ENCODE measurements at places on chromosomes 6 and 20.
A peak's percentile ranks its signal among the peaks of the same experiment; 100 is the strongest.

- no peak for DNase-seq
These were observed 192.2 kb upstream of the MARCKS start for GRCh38 chr6:113664909-113665308.

DNA sequence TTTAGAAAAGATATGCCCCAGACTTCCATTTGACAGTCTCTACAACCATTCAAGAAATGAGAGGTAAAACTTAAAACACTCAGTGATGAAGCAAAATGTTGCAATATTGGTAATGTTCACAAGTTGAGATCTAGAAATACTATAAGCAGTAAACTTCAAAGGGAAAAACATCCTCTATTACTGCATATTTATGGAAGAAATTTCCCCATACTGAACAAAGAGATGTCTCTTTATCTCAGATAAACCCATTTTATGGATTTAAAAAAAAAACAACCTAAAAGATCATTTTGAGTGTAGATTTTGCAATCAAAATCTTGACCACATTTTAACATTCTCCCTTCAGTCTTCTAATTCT, 177.8 kb upstream of the TAB2 start:
- no peak for DNase-seq

DNA sequence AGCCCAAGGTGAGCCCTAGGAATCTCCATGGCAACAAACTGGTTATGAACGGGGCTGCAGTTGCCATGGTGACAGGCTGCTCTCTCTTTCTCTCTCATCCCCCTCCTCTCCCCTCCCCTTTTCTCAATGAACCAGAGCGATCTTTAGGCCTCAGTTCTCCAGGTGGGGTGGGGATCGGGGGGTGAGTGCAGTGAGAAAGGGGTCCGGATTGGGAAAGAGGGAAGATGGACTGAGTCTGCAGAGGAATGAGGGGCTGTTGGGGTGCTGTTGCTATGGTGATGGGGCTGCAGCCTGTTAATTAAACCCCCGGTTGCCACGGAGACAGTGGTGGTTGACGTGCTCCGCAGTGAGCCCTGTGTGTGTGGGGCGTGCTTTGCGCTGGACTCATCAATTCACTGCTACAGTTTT, 3.6 kb upstream of the SLC12A5 start:
- no peak for DNase-seq

GRCh38 chr6:107662333-107662732, 161.8 kb downstream of the SCML4 start:
- no peak for DNase-seq

DNA sequence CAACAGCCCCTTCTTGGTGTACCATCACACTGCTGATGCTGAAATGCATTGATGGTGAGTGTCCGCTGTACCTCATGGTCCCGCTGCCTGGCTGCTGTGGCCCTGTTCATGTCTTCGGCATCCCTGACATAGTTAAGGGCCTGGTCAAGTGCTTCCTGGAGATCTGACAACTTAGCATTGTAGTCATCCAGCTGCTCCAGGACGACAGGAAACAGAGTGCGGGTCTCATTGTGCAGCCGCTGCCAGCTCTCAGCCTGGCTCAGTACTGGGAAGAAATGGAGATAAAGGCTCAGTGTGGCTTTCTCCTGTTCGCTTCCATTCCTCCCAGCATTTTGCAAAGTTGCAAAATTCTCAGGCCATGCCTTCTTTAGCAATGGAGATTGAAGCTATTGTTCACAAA, 81.8 kb downstream of the LAMA4 start:
- no peak for DNase-seq

- no peak for DNase-seq
These were observed 46.6 kb upstream of the RNF24 start for GRCh38 chr20:4061987-4062386.

DNA sequence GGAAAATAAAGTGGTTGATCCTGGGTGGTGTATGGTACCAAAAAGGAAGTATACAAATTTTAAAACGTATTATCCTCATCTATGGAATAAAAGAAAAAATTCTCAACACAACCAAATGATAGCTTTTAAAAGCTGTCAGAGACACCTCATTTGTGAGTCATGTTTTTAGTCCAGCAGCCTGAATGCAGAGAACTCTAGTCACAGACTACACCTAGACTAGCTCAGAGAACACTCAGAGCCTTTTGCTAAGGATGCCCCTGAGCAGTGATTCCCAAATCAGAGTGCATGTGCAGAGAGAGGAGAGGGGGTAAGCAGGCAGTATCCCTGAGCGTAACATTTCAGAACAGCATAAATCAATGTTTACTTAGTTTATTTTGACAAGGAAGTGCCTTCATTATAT, 809.3 kb downstream of the HACE1 start:
- no peak for DNase-seq

DNA sequence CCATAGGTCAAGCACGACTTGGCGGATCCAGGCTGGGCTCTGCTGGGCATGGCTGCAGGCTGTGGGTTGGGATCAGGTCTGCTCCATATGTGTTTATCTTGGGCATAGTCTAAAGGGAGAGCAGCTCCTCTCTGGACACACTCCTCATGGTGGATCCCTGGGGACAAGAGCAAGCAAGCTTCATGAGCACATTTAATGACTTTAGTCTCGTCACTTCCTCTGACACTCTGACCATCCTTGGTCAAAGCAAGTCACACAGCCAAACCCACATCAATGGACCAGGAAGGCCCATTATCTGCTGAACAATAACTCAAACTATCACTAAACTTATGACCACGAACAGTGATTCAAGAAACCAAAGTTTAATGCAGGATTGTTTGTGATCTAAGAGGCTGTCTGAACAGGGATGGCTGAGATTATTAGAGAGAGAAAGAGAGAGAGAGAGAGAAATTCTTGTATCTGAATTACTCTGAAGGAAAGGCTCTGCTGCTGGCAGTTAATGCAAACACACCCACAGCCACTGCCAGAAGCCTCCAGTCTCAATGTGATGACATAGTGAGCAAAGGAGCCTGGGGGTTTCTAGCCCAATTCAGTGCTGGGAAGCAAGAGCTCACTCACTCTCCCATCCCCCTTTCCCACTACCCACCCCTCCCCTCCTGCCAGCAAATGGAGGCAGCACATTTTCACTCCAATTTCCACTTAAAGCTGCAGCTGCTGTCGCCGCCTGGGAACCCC, 490.2 kb upstream of the SULF2 start:
- DNase-seq = no peak

DNA sequence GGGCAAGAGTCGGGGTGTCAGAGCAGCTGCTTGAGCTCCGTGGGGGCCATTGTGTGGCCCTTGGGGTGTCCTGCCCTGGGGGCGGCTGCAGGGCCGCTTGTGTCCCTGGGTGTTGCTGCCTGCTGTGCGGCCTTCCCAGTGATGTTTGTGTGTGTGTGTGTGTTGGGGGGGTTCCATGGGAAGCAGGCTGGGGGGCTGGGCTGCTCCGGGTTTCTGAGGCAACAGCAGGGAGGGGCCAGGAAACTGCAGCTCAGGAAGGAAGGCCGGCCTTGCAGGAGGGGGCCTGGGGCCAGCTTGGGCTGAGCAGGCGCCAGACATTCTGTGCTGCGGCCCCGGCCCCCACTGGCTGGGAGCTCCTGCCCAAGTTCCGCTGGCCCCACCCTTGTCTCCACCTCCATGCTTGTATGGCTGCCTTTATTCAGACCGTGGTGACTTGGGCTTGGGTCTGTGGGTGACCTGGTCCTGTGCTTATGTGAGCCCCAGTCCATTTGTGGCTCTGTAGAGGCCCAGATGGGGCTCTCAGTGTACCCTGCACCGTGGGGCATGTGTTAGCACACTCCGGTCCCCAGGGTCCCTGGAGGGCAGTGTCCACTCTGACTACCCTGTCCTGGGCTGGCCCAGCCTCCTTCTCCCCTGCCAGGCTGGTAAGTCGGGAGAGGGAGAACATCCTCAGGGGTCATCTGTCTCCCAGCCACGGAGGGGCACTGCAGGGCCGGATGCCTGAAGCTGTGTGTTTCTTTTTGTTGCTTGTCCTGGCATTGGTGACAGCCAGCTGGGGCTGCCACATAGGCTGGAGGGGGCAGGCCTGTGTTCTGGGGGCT, 4.6 kb upstream of the SOX18 start:
- DNase-seq = no peak

GRCh38 chr6:80988892-80989291, 763.6 kb downstream of the TENT5A start:
- no peak for DNase-seq

- DNase-seq = no peak
These were observed 4.6 kb downstream of the EMILIN3 start for GRCh38 chr20:41361757-41362747.

DNA sequence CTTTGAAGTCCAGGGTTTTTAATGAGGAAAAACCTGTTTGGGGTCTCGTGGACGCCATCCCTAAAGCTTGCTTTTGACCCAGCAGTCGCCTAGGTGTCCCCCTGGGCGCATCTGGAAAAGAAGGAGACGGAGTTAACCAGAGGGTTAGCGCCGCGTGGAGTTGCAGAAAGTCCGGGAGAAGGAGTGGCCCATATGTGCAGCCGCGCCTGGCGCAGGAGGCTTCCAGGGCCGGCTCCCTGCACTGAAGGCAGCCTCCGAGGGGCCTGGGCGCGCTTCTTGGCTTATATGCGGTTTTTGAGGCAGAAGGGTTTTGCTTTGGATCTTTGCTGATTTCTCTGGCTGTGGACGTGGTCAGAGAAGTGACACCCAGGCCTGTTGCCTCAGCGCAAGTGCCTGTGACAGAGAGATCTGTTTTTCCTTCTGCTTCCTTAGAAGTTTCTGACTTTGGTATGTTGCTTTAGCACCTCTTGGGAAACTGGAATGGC, 987 bp downstream of the TMEM181 start:
- no peak for DNase-seq

DNA sequence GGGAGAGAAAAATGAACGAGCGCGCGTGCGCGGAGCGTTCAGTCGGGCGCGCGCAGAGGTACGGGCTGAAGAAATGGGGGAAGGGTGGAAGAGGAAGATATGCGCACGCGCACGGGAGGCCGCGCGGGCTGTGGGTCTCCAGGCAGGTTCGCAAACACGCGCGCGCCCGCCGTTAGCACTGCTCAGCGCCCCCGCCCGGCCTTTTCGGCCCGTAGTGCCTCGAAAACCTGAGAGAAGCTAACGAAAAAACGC, 393 bp downstream of the BCLAF1 start:
- DNase-seq = peak; percentile 49

GRCh38 chr20:63536997-63537524, at the start of gene PTK6:
PTK6 (minus strand) TSS chr20:63537376; CDS start chr20:63537314, 62 bp downstream.
- no peak for DNase-seq

- DNase-seq = no peak
These were observed 388.2 kb downstream of the TBC1D32 start for GRCh38 chr6:120945905-120946594.

DNA sequence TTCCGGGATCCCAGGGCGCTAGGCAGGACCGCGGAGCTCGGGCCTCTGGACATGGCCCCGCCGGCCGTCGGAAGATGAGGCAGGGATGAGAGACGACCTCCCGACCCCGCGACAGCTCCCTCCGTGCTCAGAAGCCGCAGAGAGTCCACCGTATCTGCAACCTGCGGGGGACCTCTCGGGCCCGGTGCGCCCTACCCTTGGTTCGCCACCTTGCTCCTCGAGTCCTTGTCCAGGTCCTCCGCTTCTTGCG, 301 bp downstream of the PPP1R3D start:
- no peak for DNase-seq

DNA sequence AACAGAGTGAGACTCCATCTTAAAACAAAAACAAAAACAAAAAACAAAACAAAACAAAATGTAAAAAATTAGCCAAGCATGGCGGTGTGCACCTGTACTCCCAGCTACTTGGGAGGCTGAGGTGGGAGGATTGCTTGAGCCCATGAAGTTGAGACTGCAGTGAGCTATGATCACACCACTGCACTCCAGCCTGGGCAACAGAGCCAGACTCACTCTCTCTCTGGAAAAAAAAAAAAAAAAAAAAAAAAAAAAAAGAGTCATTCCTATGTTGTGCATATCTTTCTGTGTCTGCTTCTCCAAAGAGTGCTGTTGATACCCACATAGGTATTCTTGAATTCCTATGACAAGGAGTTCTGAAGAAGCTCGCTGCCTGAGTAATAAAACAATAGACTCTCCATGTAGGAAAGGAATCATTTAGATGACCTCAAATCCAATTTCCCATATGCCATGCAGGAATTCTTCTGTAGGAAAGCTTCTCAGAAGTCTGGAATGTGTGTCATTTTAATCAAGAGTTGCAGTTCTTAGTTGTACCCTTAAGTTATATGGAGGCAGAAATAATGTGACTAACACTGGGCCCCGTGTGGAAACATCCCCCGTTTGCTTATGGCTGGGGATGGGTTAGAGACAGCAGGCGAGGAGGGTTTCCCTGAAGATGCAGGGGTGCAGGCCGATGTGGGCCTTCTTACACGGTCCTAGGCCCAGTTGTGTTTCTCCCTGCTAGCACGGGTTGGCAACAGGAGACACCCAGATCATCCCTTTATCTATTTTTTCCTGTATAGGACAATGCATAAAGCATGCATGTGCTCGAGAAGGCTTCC, 79.4 kb downstream of the ZDHHC14 start:
- DNase-seq = no peak

- DNase-seq = no peak
These were observed 27.8 kb upstream of the SRPK1 start for GRCh38 chr6:35948725-35949124.

GRCh38 chr6:159813781-159814180, 13.7 kb downstream of the PNLDC1 start:
- no peak for DNase-seq

DNA sequence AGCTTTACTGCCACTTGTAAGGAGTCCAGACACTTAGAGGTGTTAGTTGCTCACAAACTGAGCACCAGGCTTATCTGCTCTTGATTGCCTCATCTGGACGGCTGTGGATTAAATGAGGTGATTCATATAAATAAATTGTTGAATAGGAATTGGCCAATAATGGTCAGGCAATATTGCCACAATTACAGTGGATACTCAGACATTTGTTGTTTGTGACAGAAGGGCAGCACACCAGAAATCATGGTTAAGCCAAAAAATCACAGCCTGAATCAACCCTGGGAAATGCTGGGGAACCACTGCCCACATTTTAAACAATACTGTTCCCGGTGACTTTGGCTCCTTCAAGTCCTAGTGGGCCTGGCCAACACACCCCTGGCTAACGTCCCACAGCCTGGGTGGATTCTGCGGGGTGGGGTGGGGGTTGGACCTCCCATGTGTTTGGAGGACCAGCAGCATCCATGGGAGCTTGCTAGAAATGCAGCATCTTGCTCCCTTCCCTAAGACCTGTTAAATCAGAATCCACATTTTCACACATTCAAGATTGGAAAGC, 29.5 kb upstream of the SPDEF start:
- DNase-seq = no peak

- no peak for DNase-seq
These were observed at the start of gene TCP11 for GRCh38 chr6:35141007-35141655. TCP11 (minus strand) TSS chr6:35141339; CDS start chr6:35140870, 469 bp downstream.

DNA sequence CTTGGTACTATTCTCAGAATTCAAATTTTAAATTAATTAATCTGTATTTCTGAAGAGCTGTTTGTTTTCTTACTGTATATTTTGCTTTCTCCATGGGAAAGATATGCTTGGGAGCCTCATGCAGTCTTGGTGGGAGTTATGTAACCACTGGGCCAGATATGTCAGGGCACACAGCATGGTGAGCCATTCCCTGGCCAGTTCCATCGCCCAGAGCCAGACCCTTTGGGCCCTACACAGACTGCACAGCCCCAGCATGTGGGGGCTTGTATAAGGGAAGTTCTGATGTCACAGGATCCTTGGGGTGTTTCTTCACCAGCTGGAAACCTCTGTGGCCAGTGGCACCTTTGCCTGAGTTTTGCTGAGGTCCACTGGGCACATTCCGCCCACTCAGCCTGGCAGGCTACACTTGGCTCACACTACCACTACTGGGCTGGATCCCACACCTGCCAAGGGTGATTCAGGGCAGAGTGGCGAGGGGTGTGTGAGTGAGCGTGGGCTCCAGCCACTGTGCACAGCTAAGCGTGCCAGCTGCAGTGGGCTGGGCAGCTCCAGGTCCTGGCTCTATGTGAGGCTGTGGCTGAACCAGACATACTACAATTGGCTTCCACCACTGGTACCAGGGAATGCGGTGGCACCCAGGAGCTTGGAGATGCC, 293.5 kb downstream of the ARHGAP18 start:
- no peak for DNase-seq

- DNase-seq = no peak
These were observed 14.6 kb downstream of the AGPAT4 start for GRCh38 chr6:161259302-161259701.

Data from HS-5 (cell line).